ENCODE measurements at places on chromosomes 5 and 9. TPM values are rescaled to one million over a fixed set of nuclear protein-coding genes. Genes with fewer than 3 reads are reported as not detected.

SPATA31A3 gene
- total RNA-seq, result not detected

TGFBI gene
- 0.64 TPM for total RNA-seq

TLX3 gene
- total RNA-seq, result not detected

NUTM2G gene
- not detected for total RNA-seq

SEMA6A gene
- total RNA-seq, result 1.9 TPM

CSF2 gene
- 0.85 TPM for total RNA-seq

ENTREP1 gene
- total RNA-seq, result not detected

PDE6A gene
- not detected for total RNA-seq

FOXD4 gene
- not detected for total RNA-seq

NDST1 gene
- 47.9 TPM for total RNA-seq

CDC20B gene
- total RNA-seq, result not detected

PCDHA8 gene
- not detected for total RNA-seq

HMGXB3 gene
- total RNA-seq, result 34.9 TPM

TICAM2 gene
- 6.2 TPM for total RNA-seq

SLC6A3 gene
- total RNA-seq, result not detected

MELK gene
- 36.6 TPM for total RNA-seq

PRR16 gene
- not detected for total RNA-seq

SHISAL2B gene
- not detected for total RNA-seq

FAM163B gene
- total RNA-seq, result not detected

TSSK1B gene
- total RNA-seq, result not detected

SHLD3 gene
- total RNA-seq, result 2.8 TPM

SLC2A8 gene
- 13.7 TPM for total RNA-seq

TAF1L gene
- total RNA-seq, result not detected

NEURL1B gene
- total RNA-seq, result 0.26 TPM

PRUNE2 gene
- total RNA-seq, result 0.61 TPM

Data from GM12878 (cell line).